ENCODE measurements at places on chromosomes 2 and 18.

GRCh38 chr2:67825476-67825875, 237.3 kb downstream of the C1D start:
- no peak for DNase-seq

GRCh38 chr2:128366713-128367511, 48.2 kb upstream of the HS6ST1 start:
- DNase-seq = no peak

- DNase-seq = no peak
These were observed 339 bp downstream of the ACAA2 start for GRCh38 chr18:49813069-49813318.

DNA sequence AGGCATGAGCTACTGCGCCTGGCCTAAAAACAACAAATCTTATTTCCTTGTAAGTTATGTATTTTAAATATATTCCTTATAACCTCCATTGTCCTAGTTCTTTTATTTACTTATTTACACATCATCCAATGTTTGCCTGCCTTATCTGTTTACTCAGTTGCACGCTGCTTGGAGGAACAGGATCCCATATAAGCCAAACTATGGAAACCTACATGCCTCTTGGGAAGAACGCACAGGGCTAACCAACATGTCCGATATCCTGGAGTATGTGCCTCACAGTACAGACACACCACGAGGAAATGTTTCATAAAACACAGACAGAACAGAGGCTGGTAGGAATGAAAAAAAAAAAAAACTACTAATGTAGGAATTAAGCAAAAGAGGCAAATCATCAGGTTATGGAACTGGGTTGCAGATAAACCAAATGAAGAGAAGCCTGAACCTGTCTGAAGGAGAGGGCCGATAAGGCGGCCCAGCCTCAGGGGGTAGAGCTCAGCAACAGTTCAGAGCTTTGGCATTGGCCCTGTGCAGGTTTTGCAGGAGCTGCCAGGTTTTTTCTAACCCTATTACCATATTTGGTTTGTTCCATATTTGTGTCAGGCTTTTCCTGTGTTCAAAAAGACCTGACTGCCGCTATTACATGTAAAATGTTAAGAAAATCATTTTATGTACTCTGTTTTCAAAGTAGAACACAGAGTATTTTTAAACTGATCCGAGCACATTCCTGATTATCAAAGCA, 19.9 kb upstream of the SP3 start:
- DNase-seq = no peak

DNA sequence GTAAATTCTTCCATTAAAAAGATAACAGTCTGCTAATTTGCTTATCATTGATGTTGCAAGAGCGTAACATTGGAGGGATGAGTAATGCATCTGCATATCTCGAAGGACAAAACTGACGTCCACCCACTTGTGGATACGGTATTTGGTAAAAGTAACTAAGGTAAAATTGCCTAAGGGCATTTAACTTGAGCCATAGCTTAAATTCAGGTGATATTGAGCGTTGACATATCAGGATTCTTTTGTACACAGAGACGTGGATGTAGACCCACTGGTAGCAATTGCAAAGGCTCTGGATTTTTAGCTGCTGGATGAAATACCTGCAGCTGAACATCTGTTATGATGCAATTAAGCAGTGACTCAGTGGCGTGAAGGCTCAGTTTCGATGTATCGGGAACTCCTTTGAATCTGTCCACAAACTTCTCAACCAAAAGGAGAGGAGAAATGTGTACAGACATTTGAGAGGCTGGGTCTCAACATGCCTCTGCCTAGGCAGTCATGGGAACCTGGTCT, 119.3 kb downstream of the SPTBN1 start:
- DNase-seq = no peak

GRCh38 chr2:107607054-107607453, 219.6 kb upstream of the RGPD4 start:
- no peak for DNase-seq

- DNase-seq = no peak
These were observed 2.9 kb upstream of the DGKD start for GRCh38 chr2:233351423-233351822.

- DNase-seq = no peak
These were observed 83.9 kb downstream of the RPRM start for GRCh38 chr2:153394686-153395085.

- no peak for DNase-seq
These were observed 52.3 kb upstream of the SPAG16 start for GRCh38 chr2:213231966-213232365.

DNA sequence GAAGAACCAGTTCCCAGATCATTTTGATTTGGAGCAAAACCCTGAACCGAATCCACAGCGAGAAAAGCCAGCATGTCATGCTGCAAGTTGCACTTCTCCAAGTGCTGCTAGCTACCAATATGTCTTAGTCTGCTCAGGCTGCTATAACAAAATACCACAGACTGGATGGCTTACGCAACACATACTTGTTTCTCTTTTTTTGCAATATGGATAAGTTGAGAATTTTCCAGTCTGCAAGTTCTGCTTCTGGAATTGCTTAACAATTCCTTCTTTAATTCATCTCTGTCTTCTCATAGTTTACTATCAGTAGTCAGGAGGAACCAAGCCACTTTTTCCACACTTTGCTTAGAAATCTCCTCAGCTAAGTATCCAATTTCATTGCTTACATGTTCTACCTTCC, 105.9 kb upstream of the RBBP8 start:
- DNase-seq = no peak

- DNase-seq = no peak
These were observed 64.1 kb downstream of the CHRNA1 start for GRCh38 chr2:174699993-174700766.

DNA sequence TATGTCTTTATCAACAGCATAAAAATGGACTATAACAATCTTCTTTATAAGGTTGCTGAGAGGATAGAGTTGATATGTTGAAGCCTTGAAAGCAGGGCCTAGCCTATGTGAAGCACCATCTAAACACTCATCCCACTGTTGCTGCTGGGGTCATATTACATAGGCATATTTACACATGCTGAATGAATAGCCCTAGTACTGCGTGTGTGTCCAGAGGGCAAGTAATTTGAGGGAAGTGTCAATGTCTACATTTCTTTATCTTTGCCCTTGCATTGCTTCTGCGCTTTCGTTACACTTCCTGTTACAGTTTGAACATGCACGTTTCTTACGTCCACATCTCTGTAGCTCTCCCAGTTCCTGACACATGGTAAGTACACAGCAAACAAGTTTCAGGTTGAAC, 280.3 kb upstream of the ATP5MC3 start:
- no peak for DNase-seq

- DNase-seq = no peak
These were observed 225.7 kb upstream of the CCDC150 start for GRCh38 chr2:196413821-196414274.

GRCh38 chr2:161122772-161123530, 37.3 kb upstream of the TANK start:
- no peak for DNase-seq

DNA sequence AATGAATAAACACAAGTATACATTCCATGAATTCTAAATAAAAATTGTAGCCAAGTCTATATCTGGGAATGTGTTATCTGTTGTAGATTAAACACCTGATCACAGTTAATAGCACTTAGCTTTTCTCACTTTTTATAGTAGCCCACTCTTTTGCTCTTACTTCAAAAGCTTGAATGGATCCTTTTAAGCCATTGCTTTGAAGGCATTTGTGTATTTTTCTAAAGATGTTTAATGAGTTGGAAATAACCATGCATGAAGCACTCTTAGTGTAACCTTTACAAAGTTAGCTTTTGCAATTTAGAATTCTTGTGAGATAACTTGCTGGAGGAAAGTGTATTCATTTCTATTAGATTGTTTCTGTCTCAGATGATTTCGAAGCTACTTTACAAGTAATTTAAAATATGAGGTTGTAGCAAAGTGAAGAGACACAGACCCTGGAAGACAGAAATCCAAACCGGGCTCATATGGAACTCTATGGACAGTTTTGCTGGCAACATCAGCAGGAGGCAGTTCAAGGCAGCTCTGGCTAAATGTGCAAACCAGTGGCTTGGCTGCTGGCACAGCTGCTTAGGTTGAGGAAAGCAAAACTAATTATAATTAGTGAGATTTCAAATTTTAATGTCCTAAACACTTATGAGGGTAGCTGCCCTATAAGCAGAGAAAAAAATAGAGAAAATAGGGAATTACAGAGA, 469.8 kb upstream of the ZEB2 start:
- DNase-seq = no peak

- no peak for DNase-seq
These were observed 152.5 kb upstream of the KLF7 start for GRCh38 chr2:207318181-207318628.

DNA sequence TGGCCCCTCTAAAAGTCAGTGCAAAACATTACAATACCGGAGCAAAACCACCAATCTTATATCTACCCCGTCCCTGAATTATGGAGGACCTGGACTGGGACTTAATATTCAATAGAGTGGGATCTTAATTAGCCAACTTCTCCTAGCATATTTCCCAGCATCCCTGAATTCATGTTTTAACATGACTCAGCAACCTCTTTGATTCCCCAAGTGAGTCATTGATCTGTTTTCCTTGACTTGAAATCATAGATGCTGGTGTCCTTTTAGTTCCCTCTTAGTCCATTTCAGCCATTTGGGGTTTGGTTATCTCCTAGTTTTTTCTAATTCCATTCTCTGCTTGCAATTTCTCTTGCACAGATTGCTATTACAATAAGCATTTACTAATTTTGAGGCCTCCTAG, 677.7 kb upstream of the CELF4 start:
- DNase-seq = no peak

DNA sequence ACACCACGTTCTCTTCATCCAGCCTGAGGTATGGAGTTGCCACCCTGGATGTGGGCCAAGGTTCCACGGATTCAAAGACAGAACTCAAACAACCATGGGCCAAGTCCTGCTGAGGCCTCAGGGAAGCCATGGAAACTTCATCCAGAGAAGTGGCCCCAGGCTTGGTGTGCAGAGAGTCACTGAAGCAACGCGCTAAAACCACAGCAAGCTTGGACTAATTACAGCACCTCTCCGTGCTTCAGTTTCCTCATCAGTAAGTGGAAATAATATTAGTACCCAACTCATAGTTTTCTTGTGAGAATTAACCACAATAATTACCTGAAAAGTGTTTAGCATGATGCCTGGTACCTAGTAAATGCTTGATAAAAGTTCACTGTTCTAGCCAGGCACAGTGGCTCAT, 19.2 kb upstream of the AP1S3 start:
- DNase-seq = no peak

GRCh38 chr2:146128216-146128615, 1608.3 kb upstream of the ZEB2 start:
- no peak for DNase-seq

GRCh38 chr18:49721981-49722380, 91.4 kb downstream of the ACAA2 start:
- no peak for DNase-seq

DNA sequence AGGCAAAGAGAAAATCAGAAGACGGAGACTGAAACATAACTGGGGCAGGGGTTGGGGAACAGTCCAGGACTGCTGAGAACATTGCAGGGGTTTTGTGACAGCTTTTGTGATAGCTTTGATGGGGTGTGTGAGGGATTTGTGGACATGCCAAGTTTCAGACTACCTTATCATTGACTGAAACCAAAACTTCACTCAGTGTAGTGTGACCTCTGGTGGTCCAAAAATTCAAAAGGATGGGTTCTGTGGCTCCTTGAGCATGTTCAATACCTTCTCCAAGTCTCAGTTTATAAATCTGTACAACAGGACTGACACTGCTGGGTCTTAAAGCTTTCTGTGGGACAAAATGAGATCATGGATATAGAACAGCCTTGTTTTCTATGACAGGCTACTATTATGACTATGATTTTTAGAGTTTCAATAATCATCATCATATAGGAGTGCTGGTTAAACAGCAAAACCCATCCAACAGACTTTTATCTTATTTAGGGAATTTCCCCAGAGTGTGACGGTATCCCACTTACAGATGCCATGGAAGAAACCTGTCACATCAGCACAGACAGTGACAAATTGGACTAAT, 259.2 kb upstream of the SLC14A2 start:
- DNase-seq = no peak

Data from activated T-cell treated with anti-CD3 and anti-CD28 coated beads for 48 hours (primary cell).